GM23248 (cell line): ENCODE measurements at places on chromosomes 2 and 18. TPM values are rescaled to one million over a fixed set of nuclear protein-coding genes. Genes with fewer than 3 reads are reported as not detected.

The CD28 gene
- 0.11 TPM in 1 of 2 replicates, not detected in the other for total RNA-seq

GRCh38 chr2:179139506-179139905, 89.6 kb upstream of the CCDC141 start:
- DNase-seq = peak; percentile 5

DNA sequence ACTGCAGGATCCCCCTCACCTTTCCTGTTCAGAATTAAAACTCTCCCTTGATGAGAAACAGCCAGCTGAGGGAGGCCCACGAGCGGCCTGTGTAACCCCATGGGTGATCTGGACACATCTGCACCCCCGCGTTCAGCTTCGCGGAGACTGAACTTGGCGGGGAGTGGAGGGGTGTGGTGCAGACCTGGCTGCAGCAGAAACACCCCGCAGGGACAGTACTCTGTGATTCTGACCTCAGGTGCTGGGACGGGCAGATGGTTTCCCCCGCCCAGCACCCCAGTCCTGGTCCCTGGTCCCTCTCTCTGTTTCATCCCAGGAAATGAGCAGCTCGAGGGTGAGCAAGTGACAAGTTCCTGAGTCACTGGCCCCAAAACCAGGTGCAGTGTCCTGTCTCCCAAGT, 41.2 kb downstream of the GBX2 start:
- DNase-seq = no peak

The TMEM198 gene
- total RNA-seq = 5.8 and 6.2 TPM in 2 replicates

- DNase-seq = no peak
These were observed 154.3 kb upstream of the LTBP1 start for GRCh38 chr2:32792416-32792815.

- no peak for DNase-seq
These were observed 4.5 kb upstream of the CYP27A1 start for GRCh38 chr2:218777276-218777990.

The DSG1 gene
- not detected in 2 replicates for total RNA-seq
